NCI-H1092 (cell line): ENCODE measurements at places on chromosomes 13 and 19.
A peak's percentile ranks its signal among the peaks of the same experiment; 100 is the strongest.

- no peak for DNase-seq
Measured at GRCh38 chr19:41861116-41861768, 1.2 kb downstream of the RPS19 start.

- DNase-seq = no peak
Measured at GRCh38 chr13:72716776-72717175, 10.7 kb downstream of the MZT1 start.

DNA sequence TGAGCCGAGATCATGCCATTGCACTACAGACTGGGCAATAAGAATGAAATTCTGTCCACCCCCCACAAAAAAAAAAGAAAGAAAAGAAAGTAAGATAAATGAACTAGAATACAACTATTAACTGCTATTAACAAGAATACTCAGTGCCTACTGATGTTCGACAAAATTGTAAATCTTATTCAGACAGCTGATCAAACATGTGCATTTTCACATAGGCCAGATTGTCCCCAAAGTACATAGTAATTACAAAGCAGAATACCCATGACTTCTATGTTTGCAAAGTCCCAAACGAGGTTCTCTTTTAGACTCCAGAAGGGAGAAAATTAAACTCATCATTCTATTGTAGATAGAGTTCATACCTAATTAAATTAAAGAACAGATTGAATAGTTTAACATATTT lies 113.4 kb downstream of the UFM1 start:
- no peak for DNase-seq

GRCh38 chr13:73300718-73301425 lies 242.1 kb downstream of the KLF5 start:
- no peak for DNase-seq

GRCh38 chr19:19775891-19776205 lies 42.9 kb upstream of the ZNF14 start:
- no peak for DNase-seq

DNA sequence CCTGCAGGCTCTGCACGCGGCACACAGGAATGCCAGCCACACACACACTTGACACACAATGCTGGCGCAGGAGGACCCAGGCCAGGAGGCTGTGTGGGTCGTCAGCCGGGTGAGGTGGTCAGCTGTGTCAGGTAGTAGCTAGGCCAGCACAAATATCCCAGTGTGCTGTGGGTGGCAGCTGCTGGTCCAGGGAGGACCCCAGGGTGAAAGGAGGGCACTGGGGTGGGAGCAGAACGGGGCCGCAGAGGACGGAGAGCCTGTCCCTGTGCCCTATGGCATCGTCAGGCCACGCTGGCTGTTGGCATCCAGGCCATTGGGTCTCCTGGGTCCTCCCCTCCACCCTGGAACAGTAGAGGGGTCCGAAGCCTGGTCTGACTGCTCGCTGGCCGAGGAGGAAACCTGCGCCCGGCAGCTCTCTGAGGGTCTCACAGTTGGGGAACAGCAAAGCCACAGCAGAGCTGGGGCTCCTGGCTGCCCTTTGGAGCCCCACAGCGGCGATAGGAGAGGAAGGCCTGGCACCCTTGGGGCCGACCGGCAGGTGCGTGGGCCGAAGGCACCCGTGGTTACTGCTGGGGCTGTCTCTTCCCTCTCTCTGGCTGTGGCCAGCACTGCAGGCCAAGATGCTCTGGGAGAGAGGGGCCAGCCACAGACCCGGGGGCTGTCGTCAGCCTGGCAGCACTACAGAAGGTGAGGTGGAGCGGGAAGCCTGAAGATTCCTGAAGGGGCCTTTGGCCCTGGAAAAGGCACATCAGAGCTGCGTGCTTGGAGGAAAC lies 27.3 kb downstream of the C13orf46 start:
- no peak for DNase-seq

- DNase-seq = peak; percentile 32
Measured at GRCh38 chr13:49585220-49586157, at the start of gene RCBTB1. Gene RCBTB1, minus strand, starts transcription at chr13:49585558. Its CDS starts 18,279 bp downstream, at chr13:49567279.

DNA sequence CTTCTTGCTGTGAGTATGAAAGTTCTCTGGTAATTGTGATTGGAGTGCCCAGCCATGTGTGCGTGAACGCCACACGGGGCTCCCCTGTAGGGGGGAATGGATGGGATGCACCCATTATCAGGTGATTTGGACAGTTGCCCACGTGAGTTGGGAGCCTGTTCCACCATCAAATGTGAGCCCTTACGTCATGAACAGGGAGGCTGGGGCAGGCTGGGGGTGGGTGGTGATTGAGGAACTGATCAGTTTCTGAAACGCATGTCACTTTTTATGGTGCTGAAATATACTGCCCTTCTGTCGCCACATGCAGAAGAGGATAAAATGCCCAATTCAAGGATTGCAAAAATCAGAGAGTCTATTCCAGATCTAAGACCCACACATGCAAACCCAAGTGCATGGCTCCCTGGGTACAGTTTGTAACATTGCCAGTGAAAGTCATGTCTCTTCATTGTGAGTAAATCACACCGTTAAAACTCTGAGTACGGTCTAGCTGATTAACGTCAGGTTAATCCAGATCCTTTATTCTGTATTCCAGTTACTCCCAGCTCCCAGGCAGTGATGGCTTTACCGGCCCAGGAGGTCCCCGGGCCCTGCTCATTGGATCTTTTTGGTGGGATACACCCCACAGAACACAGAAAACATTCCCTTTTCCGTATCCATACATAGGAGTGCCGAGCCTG lies 90.2 kb downstream of the RAB20 start:
- DNase-seq = no peak

- DNase-seq = no peak
Measured at GRCh38 chr13:110151462-110151861, 155.5 kb downstream of the COL4A1 start.

- DNase-seq = peak; percentile 33
Measured at GRCh38 chr19:11130824-11131455, 24.6 kb downstream of the SPC24 start.
